ENCODE measurements at places on chromosomes 4 and X.

DNA sequence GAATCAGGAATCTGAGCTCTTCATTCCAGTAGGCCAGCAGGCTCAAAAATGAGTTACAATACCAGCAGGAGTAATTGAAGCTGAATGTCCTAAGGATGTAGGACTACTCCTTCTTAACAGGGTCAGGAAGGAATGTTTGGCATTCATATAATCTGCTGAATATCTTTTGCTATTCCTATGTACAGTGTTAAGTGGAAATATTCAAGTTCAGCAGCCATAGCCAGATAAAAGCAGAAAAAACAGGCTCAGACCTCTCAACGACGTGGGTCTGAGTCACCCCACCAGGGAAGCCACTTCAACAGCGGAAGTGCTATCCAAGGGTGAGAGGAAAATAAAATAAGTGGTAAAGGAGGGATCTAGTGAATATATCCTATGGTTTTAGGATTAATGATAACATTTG lies 577.0 kb downstream of the SPOCK3 start:
- DNase-seq = no peak

DNA sequence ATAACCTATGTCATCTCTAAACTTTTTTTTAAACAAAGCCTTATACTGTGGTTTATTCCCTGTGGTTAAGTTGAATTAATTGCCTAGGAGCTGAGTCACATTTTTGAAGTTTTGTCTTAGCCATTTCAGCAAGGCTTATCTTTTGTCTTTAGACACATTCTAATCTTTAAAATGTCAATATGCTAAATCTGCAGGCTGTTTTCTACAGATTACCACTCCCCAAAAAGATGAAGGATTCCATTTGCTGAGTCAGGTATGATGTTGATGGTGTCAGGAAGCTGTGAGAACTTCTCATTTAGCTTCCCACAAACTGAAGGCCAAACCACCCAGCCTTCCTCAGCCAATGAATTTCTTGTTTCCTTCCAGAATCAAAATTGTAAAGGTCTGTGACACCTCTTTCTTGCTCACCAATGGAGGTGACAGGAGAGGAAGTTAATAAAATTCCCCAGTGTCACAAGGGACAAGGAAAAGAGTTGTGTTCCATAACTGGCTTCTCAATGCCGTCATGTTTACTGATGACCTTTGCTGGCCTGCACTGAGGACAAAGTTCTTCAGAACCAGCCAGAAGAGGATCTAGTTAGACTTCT lies 3.7 kb upstream of the CXCL6 start:
- peak; percentile 68 for DNase-seq

GRCh38 chrX:20330545-20330944 lies 63.8 kb upstream of the RPS6KA3 start:
- DNase-seq = no peak

- DNase-seq = no peak
Observed at GRCh38 chr4:70531981-70532380, 13.6 kb downstream of the AMTN start.

DNA sequence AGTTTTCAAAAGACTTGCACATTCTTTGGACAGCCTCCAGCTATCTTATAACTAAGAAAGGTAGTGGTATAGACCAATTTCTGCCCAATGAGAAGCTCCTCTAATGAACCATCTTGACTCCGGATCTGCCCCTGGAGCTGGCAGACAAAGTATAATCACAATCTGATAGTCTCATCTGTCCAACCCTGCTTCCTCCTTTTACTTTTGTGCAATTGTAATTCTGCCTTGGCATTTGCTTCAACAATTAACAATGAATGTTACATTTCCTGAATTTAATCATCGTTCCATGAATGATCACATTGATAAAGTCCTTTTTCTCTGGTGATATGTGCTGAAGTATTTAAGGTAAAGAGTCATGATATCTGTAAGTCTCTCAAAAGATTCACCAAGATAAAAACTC lies 27.8 kb downstream of the FRYL start:
- no peak for DNase-seq

All from fibroblast of mammary gland (primary cell).